Right lobe of liver (tissue), 6 donors: ENCODE measurements at places on chromosomes 13 and 19. TPM values are rescaled to one million over a fixed set of nuclear protein-coding genes. Genes with fewer than 3 reads are reported as not detected.

DNA sequence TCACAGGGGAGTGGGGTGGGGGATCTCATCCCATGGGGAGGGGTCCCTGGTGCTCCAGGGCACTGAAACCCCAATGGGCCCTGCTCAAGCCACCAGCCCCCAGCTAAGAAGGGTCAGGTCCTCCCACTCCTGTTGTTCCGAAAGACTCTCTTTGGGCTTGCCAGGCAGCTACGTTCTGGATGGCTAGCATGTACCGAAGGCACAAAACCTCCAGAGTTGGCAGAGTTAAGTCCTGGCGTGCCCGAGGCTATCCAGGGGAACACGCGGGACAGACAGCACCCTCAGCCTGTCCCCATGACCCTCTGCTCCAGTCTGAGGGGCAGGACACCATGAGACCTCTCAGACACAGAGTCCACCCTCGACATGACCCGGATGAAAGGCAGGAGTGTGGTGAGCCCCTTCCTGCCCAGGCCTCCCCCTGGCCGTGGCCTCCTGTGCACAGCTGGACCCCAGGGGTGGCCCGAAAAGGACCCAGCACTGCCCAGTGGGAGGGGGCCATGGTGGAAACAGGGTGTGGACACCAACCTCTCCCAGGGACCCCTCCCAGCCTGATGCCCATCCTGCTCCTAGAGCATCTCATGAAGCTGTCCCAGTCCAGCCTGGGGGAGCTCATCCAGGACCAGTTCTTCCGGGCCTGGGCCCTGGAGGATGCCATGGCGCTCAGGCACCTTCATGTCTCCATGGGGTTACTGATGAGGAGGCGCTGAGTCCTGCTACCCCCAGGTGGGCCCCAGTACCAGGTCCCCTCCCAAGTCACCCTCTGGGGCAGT, 53.0 kb upstream of the TPM4 start:
- H3K4me3 ChIP-seq = no peak overlapping the region
- H3K27ac ChIP-seq = no peak overlapping the region
- no peak for DNase-seq
- no peaks in the 10 kb centered on the region for H3K4me1 ChIP-seq
- H3K36me3 ChIP-seq = no peaks in the 10 kb centered on the region

DNA sequence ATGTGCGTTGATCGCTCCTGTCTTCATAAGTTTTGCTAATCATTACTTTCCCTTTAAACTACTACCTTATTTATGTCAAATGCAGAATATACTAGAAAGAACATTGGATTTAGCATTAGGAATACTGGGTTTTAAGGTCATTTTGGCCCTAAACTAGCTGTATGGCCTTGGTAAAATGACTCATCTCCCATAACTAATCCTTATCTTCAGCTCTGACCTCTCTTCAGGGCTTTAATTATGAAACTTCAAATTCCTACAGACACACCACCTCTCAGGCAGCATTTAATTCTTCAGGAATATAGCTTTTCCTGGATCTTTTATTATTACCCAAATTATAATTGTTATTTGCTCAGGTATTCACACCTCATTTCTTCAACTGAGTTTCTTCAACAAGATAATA, 121.2 kb downstream of the STARD13 start:
- no peaks in the 10 kb centered on the region for H3K27me3 ChIP-seq
- H3K4me1 ChIP-seq = peaks cover 1% of the 10 kb centered on the region
- no peak overlapping the region for H3K4me3 ChIP-seq
- no peak overlapping the region for H3K27ac ChIP-seq

- H3K4me3 ChIP-seq = no peak overlapping the region
- DNase-seq = no peak
- no peaks in the 10 kb centered on the region for H3K4me1 ChIP-seq
- H3K36me3 ChIP-seq = no peaks in the 10 kb centered on the region
- no peaks in the 10 kb centered on the region for H3K27me3 ChIP-seq
Observed at GRCh38 chr13:93450191-93450621, 223.6 kb downstream of the GPC6 start.

DNA sequence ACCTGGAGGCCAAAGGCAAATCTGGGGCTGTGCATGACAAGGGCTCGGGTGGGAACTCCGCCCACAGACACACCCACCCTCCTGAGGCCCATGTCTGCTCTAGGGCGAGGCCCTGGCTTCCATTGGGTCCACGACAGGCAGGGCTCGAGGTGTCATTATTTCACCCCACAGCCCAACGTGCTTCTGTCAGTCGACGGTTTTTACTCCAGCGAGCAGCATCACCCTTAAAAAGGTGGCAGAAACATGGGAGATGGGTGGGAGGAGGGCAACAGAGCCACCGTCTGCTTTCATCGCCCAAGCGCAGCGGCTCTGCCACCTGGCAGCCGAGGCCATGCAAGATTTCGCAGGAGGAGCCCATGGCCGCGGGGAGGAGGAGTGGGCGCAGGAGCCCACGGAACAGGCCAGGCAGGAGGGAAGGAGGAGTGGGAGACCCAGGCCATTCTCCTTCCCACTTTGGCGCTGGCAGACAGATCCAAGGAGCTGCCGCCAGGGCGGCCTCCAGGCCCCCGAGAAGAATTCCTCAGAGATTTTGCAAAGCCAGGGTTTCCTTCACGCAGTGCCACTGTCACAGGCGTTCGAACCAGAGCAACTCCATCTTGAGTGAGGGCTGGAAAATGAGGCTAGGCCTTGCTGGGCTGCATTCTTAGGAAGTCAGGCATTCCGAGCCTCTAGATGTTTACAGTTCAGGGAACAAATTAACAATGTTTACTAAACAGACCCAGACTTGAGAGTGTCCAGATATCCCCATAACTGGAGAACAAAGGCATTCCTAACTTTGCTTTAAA, 49.3 kb upstream of the TUBGCP3 start:
- H3K4me1 ChIP-seq = no peaks in the 10 kb centered on the region
- DNase-seq = no peak
- no peak overlapping the region for H3K4me3 ChIP-seq
- no peaks in the 10 kb centered on the region for H3K36me3 ChIP-seq
- no peak overlapping the region for H3K27ac ChIP-seq
- H3K27me3 ChIP-seq = no peaks in the 10 kb centered on the region

DNA sequence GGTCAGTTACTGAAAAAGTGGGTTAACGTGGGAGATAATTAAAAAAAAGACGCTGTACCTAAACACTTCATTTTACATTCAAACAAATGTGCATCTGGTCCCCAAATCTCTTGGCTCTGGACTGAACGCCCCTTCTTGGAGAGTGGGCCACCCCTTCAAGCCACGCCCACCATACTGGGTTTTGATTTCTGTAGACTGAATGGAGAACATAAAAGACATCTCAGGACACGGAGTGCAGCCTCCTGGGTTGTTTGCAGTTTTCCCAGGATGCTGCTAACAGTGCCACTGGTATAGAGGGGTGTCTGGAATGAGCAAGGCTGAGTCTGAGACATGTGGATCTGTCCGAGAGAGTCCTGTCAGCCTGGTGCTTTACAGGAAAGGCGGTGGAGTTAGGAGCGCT, 10.6 kb downstream of the TFDP1 start:
- no peak overlapping the region for H3K27ac ChIP-seq
- no peaks in the 10 kb centered on the region for H3K4me1 ChIP-seq
- peaks cover 5% of the 10 kb centered on the region for H3K36me3 ChIP-seq
- no peak overlapping the region for H3K4me3 ChIP-seq
- DNase-seq = no peak

RNF126 gene
- 19.5 TPM for total RNA-seq

CHAF1A gene
- 3.2 TPM for total RNA-seq
